ENCODE measurements at places on chromosomes 6 and 20. TPM values are rescaled to one million over a fixed set of nuclear protein-coding genes. Genes with fewer than 3 reads are reported as not detected.

MEI4 gene
- not detected for total RNA-seq

LGSN gene
- 2.0 TPM for total RNA-seq

TINAG gene
- total RNA-seq: not detected

TFAP2A gene
- total RNA-seq: 9.3 TPM

VSX1 gene
- total RNA-seq: 0.99 TPM

RGS17 gene
- 6.3 TPM for total RNA-seq

SIRPD gene
- not detected for total RNA-seq

FOXS1 gene
- total RNA-seq: 0.32 TPM

RAB44 gene
- total RNA-seq: 0.05 TPM

BCLAF1 gene
- 98.3 TPM for total RNA-seq

GPR63 gene
- total RNA-seq: 0.46 TPM

FOXC1 gene
- total RNA-seq: 6.8 TPM

ADGRB3 gene
- not detected for total RNA-seq

SRSF12 gene
- 1.6 TPM for total RNA-seq

NRN1 gene
- 0.59 TPM for total RNA-seq

TGM2 gene
- total RNA-seq: 542 TPM

FOXF2 gene
- total RNA-seq: 14.4 TPM

CD40 gene
- 4.1 TPM for total RNA-seq

KIAA0408 gene
- 5.3 TPM for total RNA-seq

ZNFX1 gene
- total RNA-seq: 25.1 TPM

FKBP1C gene
- 2.1 TPM for total RNA-seq

EFCAB8 gene
- total RNA-seq: not detected

SLC32A1 gene
- not detected for total RNA-seq
